Activated naive CD8-positive, alpha-beta T cell treated with anti-CD3 and anti-CD28 coated beads, Interleukin-2, amount 50 U/mL, for 16 hours (primary cell): ENCODE measurements at places on chromosomes 1 and 21.

GRCh38 chr1:10987840-10988417 is 24.5 kb upstream of the TARDBP start:
- DNase-seq: no peak

GRCh38 chr1:205917466-205918238 is 25.6 kb downstream of the SLC26A9 start:
- DNase-seq: no peak

DNA sequence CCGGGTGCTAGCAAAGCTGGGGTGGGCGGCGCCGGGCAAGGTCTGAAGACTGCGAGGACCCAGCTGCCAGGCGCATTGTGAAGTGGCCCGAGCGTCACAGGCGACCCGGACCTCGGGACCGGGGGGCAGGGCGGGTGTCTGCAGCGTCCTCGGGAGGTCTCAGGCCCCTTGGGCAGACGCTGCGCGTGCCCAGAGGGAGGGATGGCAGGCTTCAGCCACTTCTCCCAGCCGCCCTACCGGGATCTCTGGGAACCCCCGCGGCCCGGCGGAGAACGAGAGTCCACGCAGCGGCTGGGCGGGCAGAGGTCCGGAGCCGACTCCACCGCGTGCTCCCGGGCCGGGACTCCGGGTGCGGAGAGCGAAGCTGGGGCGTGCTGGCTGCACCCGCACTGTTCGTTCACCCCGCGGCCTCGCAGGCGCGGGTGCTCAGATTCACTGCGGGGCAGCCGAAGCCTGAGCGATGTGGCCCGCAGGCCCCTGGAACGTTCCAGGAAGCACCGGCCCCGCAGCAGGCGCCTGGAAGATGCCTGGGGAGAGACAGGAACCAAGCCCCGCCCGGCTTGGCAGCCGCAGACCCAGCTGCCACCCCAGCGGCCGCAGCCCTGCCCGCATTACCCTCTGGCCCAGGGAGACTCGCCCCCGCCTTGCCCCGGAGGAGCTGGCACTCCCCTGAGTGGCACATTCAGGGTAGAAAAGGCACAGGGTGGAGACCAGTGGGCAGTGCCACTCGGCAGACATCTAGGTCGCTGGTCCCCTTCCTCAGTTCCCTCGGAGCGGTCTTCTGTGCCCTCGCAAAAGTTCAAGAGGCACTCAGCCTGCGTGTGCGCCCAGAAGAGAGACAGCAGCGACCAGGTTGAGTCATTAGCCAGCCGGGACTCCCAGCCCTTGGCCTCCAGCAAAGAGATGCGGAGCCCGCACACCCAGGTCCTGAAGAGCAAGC is at the start of gene CCDC185:
Gene CCDC185, plus strand, starts transcription at position 141 of the 940 bp plus-strand sequence. Its CDS starts 61 bp downstream, at position 202.
- no peak for DNase-seq

DNA sequence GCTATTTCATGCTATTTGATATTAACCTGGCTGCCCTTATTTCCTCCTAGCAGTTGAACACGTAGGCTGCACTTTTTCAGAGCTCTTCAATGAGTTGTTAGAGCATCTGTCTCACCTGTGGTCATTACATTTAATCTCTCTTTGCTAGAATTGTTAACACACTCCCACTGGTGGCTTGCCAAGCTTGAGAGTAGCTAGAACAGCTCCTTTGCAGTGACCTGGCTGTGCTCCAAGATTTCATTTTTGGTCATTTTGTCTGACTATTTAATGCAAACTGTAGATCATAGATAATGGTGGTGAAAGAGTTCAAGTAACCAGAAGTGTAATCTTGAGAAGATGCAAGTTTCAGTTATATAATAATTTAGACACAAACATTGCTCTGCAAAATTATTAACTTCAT is 105.6 kb downstream of the LRRC7 start:
- no peak for DNase-seq

DNA sequence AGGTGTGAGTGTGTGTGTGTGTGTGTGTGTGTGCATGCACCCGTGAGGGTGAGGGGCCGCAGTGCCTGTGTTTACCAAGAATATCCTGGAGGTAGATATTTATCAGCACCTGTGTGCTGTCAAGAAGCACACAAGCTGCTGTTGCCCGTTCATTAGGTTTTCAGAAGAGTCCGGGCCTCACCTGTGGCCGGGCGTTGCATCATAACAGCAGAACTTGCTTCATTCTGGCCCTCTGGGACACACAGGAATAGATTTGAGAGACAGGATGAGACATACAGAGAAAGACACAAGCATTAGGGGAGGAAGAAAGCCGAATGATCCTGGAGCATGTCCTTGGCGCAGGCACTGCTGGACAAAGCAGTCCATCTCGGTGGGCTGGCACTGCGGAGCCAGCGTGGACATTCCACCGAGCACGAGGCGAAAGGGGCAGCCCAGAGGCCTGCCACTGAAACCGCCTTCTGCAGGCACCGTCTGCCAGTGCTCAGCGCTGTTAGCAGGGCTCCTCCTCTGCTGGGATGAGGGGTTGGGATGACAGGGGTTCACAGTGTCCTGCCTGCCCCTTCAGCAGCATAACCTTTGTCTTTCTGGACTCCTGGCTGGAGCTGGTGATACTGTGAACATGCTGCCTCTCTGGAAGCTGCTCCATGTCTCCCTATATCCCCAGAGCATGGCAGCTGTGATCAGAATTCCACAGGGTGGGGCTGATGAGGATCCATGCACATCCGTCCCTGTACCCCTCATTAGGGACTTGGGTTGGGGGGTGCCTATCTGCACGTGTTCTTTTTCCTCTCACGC is 81.1 kb downstream of the PEX14 start:
- DNase-seq: no peak

DNA sequence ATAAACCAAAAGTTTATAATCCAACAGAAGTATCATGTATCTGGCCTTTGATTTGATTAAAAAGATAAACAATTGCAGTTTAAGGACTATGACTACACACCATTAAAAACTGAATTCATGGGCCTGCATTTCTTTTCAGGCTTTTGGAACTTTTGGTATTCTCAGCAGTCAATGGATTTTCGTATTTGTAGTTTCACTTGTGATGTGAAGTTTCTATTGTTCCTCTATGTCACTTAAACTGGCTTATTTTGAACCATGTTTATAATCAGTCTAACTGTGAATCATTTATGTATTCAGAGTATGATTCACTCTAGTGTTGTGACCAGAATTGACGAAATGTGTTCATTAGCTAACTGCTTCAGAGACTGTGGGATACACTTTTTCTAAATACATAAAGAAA is 132.9 kb downstream of the COQ8A start:
- no peak for DNase-seq

GRCh38 chr1:58779801-58780382 is 4.0 kb downstream of the JUN start:
- DNase-seq: no peak

- DNase-seq: no peak
These were observed 243.0 kb downstream of the SIPA1L2 start for GRCh38 chr1:232386721-232387510.

DNA sequence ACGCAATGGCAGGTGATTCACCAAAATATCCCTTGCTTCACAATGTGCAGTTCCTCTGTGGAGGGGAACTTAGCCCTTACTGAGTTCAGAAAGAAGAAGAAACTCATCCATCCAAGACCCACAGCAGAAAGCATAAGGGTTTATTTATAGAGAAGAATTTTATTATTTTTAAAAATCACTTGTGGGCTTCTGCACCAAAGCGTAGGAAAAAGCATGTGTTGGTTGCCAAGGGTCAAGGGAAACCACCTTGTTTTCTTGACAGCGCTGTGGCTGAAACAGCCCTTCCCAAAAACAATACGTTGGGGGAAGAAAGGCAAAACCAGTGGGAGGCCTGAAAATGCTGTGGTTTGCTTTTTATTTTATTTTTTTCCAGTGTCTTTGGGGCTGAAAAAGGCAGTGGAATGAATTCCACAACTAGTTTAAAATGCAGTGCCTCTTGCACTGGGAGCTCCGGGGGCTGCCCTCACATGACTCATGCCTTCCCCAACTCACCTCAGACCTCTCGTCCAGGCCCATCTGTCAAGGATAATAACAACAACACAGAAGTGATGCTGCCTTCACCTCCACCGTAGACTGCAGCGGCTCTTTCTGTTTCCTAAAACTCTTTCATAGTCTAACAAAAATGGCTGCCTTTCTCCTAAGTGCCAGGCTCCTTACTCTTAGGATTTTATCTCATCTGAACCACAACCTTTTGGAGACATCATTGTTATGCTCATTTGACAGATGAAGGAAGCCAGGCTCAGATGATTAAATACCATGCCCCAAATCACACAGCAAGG is 224.2 kb upstream of the JUN start:
- no peak for DNase-seq
